ENCODE measurements at places on chromosomes 11 and 22.

DNA sequence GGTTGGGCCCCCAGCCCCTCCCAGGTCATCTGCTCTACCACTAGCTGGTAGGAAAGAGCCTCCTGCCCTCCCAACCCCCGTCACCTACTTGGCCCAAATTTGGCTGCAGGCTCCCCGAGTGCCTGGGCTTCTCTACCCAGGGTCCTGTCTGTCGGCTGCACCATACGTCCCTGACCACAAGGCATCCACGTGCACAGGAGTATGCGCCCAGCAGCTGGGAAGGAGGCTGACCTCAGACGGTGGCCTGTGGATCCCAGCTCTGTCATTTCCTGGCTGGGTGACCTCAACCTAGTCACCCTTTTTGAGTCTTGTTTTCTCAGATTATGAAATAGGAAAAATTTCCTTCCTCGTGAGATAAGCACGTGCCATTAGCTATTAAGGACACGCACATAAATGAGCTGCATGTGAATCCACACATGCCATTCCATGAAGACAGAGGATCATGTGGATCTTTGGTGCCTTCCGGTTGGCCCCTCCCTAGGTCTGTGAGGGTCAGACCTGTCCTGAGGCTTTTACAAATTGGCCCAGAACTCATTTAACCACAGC lies 13.7 kb downstream of the CYB561A3 start:
- no peak for DNase-seq

DNA sequence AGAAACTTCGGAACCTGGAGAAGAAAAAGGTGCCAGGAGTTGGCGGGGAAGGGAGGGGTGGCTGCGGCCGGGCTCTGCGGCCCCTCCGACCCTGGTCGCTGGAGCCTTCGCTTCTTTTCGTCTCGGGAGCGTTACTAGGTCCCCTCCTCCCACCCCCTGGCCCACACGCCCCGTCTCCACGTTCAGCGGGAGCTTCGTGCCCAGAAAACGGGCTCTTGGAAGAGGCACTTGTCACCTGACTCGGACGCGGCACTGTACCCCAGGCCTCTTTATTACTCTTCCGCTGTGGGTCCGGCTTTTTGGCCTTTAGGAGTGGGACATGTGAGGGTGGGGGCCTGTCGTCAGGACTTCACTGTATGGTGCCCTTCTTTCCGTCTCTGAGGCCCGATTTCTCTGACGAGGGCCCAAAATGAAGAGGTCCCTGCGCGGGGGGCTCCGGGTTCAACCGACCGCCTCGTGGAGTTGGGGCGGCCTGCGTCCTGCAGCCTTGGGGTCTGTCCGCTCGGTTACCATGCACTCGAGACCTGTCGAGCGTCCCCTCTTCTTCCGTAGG lies 1.2 kb downstream of the CAPRIN1 start:
- DNase-seq = no peak

GRCh38 chr11:128857341-128857740 lies 9.8 kb downstream of the KCNJ1 start:
- no peak for DNase-seq

DNA sequence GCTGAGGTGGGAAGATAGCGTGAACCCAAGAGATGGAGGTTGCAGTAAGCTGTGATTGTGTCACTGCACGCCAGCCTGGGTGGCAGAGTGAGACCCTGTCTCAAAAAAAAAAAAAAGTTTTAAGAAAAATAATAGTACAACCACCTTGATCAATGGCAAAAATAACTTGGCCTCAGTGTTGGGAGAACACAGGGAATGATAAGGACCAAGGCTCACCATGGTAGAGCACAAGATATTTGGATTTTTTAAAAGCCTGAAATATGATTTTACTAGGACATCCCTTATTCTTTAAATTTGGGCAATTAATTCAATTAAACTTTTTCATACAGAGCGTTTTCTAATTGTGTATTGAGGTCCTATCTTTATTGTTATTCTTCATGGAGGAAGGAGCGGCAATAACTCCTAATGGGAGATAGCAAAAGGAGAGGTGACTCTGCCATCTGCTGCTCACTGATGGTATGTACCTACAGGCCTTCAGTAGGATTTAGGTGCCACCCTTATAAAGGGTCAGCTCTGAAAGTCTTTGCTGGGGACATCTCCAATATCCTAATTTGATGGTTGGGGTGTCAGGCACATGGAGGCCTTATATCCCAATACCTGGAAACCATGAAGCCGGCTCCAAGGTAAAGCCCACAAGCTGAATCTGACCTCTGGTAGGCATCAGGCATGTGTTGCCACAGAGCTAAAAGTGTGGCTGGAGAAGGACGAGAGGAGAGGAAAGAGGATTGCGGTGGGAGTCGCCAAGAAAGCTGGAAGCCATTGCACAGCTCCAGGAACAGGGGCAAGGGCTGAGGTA lies 21.9 kb upstream of the POLD3 start:
- DNase-seq = peak; percentile 56

- DNase-seq = no peak
Observed at GRCh38 chr22:37636186-37636948, 3.1 kb upstream of the SH3BP1 start.

DNA sequence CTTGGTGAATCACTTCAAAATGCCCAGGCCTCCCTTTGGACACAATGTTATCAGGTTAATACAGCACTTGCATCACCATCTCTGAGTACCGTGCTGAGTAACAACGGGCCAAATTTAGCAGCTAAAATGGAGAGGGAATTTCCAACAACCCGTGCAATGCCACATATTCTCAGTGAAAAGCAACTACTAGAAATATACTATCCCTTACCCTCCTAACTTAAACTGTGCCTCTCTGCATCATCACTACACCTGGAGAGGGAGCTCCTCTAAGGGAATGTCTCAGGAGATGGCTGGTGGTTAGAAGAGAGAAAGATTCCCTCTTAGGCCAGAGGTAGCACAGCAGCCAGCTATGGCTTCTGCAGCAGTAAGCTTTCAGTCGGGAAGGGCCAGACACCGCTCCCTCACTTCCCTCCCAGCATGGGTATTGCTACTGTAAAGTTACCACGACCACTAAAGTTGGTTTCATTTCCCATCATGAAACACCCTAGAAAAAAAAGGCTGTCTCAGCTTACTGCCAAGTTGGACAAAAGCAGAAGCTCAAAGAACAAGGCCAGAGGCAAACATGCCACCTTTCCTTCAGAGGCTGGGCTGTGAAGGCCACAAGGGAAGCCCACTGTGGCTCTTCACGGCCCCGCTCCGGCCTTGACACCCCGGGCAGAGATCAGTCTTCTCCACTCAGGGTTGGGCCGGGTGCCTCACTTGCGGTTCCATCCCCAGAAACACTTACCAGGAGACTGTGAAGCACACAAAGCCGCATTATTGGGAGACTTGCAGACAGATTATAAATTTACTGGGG lies 3.9 kb downstream of the MAML2 start:
- DNase-seq = no peak

DNA sequence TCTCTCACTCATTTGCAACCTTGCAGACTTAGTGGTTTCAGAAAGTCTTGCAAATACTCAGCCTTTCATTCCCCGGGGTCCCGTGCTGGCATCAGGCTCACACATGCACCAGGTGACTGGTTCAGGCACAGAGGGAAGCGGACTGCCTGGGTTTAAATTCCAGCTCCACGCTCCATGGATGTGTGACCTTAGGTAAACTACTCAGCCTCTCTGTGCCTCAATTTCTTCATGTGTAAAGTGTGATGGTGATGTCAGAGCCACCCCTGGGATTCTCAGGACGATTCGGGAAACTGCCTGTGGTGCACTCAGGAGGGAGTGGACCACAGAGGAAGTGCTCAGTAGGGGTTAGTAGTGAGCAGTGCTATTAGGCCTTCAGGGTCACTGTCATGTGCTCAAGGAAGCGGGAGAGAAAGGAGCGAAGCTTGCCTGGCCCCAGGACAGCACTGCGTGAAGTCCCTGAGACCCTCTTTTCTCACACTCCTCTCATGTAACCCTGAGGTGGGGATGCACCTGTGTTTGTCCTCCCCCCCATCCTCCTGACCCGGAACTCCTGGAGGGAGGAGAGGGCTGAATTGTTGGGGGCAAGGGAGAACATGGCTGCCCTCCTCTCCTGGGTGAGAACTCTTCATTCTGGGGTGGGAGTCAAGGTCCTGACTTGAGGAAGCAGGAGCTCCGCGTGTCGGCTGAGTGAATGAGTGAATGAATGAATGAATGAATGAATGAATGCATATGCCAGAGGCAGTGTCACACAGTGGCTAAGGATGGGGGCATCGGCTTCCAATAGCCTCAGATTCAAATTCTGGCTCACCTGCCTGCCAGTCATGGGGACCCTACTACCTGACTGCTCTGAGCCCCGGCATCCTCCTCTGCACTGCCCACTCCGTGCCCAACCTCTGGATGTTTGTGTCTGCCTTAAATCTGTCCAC lies 14.4 kb upstream of the UPK3A start:
- DNase-seq = no peak

- no peak for DNase-seq
Observed at GRCh38 chr22:45776313-45776585, 104.6 kb downstream of the ATXN10 start.

DNA sequence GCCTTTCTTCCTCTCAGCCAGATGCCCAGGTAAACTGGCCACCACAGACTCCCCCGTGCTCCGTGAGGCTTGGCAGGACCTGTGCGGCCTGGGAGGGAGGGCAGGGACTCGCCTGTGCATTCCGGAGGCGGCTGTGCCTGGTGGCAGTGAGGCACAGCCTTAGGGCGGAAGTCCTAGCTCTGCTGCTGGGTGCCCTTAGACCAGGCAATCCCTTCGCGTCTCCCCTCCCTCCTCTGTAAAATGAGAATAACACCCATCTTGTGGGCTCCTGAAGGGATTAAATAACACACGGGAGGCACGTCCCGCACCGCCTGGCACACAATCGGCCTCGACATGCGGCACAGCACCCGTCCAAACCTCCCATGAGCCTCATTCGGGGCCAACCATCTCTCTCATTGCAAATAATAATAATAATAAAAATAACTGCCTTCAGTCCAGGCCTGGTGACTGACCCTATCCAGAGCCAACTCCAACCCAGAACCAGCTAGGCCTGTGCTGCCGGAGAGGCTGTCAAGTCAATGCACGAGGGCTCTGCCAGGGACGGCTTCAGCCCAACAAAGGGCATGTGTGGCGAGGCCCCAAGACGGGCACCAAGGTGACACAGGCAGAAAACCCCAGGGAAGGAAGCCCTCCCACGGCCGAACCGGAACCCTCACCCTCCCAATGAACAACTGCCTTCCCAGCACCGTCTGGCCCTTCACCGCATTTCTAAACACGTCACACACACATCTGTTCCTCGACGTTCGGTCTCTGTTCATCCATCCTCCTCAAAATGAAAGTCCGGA lies 8.2 kb downstream of the LTO1 start:
- DNase-seq = no peak

DNA sequence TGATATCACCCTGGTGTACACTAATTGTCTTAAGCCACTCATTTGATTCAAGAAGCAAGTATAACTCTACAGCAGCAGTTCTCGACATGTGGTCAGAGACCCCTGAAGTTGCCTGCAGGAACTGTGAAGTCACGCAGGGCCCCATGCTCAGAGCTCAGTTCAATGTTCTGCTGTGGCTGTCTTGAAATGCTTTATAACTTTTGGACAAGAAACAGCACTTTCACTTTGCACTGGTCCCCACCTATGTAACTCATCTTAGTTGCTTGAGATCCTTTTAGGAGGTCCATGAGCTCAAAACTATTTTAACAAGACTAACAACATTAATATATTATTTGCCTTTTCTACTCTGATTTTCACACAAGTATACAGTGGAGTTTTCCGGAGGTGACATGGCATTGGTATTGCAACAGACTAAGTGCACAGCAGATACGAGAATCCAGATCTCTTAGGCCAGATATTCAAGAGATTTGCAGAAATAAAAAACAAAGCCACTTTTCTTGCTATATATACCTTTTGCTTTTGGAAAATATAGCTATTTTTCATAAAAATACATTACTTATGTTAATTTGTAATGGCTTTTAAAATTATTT lies 64.8 kb downstream of the PRR5L start:
- DNase-seq = no peak

DNA sequence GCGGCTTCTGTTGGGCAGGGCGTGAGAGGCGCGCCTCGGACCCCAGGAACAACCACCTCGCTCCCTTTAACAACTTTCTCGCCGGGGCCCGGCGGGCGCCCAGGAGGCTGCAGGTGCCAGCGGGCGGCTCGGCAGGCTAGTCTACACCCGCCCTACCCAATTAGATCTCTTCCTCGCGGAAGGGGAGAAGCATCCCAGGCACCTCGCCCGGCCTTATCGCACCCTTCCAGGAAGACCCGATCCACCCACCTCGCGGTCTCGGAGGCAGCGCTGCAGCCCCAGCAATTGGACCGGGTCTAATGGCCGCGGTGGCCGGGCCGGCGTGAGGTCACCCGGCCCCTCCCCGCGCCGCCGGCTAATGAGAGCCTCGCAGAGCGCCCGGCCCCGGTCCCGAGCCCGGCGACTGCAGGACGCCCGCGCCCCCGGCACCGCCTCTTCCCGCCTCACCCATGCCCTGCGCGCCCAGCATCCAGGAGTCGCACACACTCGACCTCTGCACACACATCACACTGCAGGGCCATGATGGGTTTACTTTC lies at the start of gene PLAAT3:
PLAAT3 (minus strand) TSS at position 298 of the 536 bp plus-strand sequence. CDS start 419 bp downstream, outside the sequence.
- DNase-seq = peak; percentile 50

DNA sequence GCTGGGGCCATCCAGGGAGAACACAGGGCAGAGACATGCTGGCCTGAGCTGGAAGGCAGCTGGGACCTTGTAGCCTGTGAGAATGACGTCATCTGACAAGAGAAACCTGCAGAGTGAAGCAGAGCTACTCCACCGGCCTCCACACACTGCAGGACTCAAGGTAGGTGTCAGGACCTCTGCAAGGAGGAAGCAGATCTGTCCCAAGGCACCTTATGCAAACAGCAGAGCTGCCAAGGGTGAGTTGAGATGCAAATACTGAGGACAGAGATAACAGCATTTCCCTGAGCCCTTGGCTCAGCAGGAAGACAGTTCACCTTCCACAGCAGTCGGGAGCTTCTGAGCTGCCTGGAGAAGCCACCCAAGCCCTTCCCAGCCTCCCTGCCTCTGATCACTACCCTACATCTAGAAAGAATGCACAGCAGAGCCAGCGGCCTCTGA lies 51.9 kb upstream of the IGSF9B start:
- DNase-seq = no peak

GRCh38 chr22:44698531-44699421 lies 3.2 kb upstream of the PRR5 start:
- DNase-seq = no peak

- no peak for DNase-seq
Observed at GRCh38 chr11:31702966-31703365, 108.2 kb downstream of the PAX6 start.

DNA sequence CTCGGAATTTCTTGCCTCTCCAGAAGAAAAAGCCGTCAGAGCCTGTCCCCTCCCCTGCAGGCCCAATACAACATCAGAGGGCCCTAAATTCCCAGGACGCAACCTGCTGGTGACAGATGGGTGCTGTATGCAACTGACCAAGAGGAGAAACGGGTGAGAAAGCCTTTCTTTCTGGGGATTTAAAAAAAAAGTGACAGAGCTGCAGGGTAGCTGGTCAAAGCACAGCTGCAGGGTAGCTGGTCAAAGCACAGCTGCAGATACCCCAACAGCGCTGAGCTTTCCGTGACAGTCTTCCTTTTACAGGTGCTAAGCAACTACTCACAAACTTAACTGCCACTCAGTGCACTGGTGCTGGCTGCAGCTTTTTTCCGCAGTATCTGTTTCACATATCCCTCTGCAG lies 17.8 kb downstream of the AP1B1 start:
- no peak for DNase-seq

GRCh38 chr22:47013861-47014635 lies 251.6 kb downstream of the TBC1D22A start:
- no peak for DNase-seq

- DNase-seq = no peak
Observed at GRCh38 chr11:34549271-34549670, 35.7 kb upstream of the ELF5 start.

Measured in hematopoietic multipotent progenitor cell treated with erythropoietin and hydrocortisone succinate and interleukin-3 and kit ligand, for 17 days (in vitro differentiated cells).